Activated CD4-positive, CD25-positive, alpha-beta regulatory T cell (primary cell): ENCODE measurements at places on chromosomes 13 and 19.

- no peak for DNase-seq
Observed at GRCh38 chr13:40271931-40272775, 394.3 kb downstream of the FOXO1 start.

DNA sequence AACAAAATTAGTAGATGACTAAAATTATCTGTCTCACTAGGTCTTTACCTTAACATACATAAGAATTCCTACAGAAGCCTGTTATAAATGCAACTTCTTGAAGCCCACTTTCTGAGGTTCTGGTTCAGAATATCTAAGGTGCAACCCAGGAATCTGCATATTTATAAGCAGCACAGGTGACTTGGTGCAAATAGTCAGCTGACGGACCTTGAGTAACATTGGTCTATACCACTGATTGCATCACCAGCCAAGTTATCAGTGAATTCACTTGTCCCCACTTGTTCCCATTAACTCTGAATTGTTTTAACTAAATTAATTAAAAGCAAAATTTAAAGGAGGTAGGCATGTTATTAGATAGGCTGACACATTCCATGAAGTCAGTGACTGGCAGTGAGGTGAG is 109.9 kb downstream of the FRY start:
- no peak for DNase-seq

DNA sequence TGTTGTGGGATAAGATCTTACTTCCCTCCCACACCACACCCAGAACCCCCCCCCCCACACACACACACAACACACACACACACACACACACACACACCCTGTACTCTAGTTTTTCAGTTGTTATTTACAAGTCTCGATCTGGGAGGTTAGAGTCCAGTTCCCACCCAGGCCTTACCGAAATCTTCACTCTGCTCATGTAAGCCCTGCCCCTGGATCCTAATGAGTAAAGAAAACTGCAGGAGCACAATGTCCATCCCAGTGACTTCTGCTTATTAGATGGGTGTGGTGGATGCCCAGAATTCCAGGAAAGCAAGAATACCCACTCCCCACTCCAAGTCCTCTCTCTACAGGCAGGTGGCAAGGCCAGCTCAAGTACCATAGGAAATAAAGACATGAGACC is 23.0 kb downstream of the STARD13 start:
- no peak for DNase-seq

- DNase-seq: no peak
Observed at GRCh38 chr19:19382118-19382517, 23.4 kb upstream of the GATAD2A start.

- DNase-seq: no peak
Observed at GRCh38 chr13:112346173-112346898, 29.8 kb upstream of the SPACA7 start.

DNA sequence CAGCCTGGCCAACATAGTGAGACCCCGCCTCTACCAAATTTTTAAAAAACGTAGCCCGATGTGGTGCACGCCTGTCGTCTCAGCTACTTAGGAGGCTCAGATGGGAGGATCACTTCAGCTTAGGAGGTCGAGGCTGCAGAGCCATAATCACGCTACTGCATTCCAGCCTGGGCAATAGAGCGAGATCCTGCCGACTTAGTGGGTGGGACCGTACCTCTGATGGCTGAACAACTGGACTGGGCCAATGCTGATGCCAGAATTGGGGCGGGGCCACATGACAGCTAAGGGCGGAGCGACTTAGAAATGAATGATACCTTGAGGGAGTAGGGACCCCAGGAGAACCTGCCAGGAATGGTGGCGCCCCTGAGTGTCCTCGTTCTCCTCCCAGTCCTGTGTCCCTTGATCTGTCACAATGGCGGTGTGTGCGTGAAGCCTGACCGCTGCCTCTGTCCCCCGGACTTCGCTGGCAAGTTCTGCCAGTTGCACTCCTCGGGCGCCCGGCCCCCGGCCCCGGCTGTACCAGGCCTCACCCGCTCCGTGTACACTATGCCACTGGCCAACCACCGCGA is 3.6 kb downstream of the LTBP4 start:
- no peak for DNase-seq

- no peak for DNase-seq
Observed at GRCh38 chr13:59745392-59745788, 418.3 kb downstream of the DIAPH3 start.

DNA sequence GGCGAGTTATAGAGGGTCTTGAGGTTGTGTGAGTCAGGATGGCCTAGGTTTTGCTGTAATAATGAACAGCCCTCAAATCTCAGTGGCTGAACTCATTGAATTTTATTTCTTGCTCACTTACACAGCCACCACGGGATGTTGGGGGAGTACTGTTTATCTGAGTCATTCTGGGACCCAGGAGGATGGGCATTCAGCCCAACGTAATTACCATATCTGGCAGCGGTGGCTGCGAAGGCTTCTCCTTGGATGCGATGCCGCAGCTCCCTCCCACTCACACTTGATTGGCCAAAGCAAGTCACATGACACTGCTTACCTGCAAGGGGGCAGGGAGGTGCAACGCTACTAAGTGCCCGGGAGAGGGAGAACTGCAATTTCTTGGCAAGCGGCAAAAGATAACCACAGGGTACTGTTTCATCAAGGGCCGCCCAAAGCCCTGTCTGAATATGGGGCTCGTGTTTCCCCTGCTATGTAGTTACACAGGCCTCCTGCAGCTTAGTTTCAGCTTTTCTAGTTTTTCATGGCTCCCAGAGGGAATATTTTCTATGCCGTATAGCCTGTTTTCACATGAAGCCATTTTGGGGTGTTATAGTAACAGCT is 19.9 kb downstream of the ZSWIM9 start:
- peak; percentile 20 for DNase-seq

GRCh38 chr13:71754407-71754974 is 112.5 kb downstream of the DACH1 start:
- DNase-seq: no peak
